Glutamatergic neuron (in vitro differentiated cells): ENCODE measurements at places on chromosomes 6 and 20.

DNA sequence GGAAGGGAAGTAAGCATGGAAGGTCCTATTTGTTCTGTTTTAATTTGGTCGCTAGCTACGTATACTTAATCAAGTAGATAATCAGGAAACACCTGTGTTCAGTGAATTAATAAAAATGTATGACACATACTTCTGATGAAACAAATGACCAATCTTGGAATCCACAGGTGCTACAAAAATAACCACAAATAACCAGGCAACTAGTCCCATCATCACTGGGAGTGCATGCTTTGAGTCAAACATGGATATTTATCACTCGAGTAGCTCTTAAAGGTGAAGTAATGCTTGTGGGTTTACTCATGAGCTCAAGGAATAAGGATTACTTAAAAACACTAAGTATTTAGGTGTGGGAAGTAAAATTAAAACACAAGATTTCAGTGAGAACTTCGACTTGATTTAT is 285.6 kb upstream of the ID4 start:
- no peak for DNase-seq

- DNase-seq = no peak
Measured at GRCh38 chr6:112594886-112595594, 247.9 kb downstream of the RFPL4B start.

DNA sequence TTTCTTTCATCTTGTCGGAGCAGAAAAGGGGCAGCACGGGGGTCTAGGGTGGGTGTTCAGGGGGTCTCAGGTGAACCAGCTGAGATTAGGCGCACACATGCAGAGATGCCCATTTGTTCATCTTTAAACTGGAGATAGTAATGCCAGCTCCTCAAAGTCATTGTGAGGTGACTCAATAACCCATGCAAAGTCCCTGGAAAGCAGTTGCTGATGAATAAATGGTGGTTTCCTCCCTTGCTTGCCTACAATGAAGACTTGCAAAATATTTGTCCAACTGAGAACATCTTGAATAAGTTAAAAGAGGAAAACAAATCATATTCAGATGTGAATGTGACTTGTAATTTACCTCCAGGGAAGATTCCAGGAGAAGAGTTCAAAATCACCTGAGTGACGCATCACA is 206.9 kb downstream of the LY86 start:
- DNase-seq = no peak

- DNase-seq = no peak
Measured at GRCh38 chr6:3669916-3670315, 81.6 kb downstream of the PXDC1 start.

GRCh38 chr20:61901392-61902220 is 164.1 kb downstream of the TAF4 start:
- DNase-seq = no peak

DNA sequence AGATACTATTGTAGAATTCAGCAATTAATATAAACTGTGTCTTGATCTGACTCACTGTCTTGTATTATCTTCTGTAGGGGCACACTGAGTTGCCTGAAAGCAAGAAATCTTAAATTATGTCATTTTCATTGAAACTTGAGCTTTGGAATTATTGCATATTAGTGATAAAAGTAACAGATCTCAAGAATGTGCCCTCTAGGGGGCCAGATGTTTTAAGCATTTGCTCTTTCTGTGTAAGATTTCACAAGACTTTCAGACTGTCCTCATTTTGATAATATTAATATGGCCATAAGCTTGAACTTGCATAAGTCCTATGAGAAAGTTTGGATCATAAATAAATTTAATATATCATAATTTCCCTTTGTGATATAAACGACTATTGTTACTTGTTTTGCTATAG is 55.5 kb upstream of the MYO6 start:
- DNase-seq = no peak

DNA sequence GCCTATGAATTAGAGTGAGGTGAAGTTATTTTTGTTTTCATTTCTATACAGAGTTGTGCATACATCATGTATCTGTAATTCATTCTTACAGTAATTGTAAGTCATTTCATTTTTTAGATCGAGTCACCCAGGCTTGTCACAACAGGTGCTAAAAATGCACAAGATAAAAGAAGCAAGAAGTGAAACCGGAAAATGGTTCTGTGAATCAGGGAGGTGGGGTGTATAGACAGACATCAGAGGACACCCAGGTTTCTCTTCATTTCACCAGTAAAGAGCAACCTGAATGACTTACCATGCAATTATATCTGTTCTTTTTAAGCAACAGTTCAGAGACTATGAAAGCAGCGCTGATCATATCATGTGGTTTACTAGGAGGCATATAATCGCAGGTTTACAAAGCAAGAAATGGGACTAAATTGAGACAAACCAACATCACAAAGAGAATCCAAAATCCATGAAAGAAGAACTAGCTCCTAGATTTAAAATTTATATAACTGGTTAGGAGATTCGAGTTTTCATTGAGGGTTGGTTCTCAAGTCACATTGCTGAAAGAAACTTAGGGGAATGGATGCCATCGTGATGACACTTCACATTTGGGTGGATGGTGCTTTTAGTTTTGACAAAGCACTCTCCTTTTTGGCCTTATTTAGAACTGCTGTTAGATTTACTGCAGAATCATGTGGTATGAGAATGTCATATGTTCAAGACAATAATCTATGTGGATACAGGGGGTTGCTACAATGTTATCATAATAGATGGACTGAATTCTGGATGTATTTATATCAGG is 27.9 kb upstream of the TBC1D7 start:
- DNase-seq = no peak

GRCh38 chr6:30394139-30394538 is 49.2 kb downstream of the RPP21 start:
- DNase-seq = no peak

DNA sequence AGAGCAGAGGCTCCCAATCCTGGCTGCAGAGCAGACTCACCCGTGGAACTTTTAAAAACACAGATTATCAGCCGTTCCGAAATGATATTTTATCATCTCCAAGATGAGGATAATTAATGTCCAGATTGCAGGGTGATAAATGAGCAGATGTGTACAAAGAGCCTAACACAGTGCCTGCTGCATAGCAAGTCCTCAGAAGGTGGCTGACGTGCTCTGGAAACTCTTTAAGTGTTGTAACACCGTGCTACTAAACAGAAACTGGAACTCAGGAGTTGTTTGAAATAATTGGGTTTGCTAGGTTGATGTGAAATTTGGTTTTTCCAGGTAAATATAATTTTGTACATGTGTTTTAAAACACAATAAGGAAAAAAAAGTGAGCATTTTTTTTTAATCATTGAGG is 118.0 kb downstream of the ARMC2 start:
- no peak for DNase-seq

DNA sequence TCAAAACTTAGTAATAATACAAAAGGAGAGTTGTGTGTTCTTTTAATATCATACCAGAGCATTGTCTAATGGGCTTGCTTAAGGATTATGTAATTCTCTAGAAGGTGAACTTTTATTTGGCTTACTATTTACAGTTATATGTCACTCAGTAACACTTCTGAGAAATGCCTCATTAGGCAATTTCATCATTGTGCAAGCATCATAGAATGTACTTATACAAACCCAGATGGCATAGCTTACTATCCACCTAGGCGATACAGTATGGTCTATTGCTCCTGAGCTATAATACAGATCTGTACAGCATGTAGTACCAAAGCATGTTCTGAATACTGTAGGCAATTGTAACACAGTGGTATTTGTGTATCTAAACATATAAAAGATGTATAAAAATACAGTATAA is 340.1 kb downstream of the PHF3 start:
- no peak for DNase-seq

GRCh38 chr6:102039441-102039840 is 645.9 kb downstream of the GRIK2 start:
- no peak for DNase-seq

DNA sequence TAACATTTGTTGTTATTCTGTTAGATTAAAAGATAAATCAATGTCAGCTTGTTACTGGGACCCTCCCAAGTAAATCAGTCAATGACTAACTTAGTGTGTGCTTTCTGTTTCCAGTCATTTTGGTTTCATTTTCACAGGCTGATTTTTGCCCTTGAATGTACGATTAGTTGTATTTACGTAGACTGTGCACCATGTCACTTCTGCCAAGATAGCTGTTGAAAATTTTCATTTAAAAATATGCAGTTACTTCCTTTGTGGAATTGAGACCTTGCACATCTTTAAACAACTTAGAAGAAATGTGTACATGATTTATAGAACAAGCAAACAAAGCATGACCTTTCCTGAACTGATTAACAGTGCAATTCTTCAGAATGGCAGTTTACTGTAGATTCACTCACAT is 944.8 kb upstream of the CITED2 start:
- no peak for DNase-seq

DNA sequence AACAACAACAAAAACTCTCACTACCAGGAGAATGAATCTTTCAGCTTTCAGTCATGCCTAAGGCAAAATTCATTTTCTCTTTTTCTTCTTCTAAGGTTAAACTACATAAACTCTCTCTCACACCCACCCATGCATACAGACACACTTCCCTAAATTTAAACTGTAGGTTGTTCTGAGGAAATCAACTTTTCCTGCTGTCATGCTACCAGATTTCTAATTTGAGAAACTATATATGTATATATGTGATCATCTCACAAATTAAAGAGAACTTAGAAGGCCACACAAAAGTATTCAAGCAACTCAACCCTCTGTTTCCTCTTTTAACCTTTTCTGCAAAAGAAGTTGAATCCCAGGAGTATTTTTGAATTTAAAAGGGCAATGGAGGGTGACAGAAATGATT is 532.5 kb downstream of the KIF16B start:
- no peak for DNase-seq

DNA sequence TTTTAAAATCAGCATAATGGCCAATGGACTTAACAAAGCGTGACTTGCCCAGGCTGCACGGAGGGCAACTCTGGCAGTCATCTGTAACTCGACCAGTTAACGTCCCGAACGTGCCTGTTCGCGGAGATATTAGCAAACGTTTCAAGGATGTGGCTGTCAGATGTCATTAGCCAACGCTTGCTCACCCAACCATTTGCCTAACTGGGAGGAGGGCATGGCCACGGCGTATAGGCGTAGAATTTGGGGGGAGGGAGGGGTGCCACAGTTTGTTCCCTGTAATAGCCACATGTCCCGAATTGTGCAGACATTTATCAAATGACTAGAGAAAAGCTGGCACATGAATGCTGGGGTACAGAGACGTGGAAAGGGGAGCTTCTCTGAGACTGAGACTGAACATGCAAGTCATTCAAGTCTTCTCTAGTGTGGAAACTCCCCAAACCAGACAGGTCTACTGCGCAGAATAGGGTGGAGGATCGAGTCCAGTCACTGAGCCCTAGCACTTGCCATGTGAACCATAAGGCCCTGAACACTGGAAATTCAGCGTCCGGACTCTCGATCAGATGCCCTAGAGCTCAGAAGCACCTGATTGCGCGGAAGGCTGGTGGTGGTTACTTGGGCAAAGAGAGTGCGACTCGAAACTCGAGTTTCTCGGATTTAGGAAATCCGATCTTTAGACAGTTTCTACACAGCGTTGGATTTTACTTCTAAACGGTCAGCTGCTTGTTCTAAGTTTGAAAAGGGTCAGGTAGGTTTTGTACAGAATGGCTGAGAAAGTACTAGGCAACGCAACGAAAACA is 32.6 kb downstream of the TFAP2B start:
- DNase-seq = no peak

DNA sequence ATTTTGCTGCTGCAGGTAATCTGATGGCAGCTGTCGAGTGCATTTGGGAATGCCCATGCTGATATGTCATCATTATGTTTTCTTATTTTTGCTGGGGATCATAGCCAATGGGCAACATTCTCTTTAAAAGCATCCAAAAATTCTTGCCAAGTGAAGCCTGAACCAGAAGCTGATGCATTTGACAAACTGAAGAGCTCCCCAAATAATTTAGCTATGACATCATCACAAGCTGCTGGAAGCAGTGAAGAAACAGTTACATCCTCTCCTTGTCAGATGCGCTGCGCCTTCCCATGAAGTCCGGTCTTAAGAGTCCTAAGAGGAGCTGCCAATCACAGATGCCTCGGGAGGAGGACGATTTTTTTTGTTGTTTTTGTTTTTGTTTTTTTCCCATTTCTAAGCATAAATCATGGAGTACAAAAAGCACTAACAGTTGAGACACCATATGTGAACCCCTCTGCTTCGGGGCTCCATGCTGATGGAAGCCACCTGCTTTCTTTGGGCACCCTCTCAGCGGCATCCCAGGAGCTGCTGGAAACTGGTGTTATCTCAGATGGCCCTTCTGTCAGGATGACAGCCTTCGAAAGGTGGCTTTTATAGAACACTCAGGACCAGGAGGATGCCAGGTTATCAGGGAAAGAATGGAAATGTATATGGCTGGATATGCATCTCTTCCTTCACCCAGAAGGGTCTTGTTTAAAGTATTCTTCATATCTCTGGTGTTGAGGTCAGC is 56.1 kb upstream of the FOXQ1 start:
- no peak for DNase-seq

DNA sequence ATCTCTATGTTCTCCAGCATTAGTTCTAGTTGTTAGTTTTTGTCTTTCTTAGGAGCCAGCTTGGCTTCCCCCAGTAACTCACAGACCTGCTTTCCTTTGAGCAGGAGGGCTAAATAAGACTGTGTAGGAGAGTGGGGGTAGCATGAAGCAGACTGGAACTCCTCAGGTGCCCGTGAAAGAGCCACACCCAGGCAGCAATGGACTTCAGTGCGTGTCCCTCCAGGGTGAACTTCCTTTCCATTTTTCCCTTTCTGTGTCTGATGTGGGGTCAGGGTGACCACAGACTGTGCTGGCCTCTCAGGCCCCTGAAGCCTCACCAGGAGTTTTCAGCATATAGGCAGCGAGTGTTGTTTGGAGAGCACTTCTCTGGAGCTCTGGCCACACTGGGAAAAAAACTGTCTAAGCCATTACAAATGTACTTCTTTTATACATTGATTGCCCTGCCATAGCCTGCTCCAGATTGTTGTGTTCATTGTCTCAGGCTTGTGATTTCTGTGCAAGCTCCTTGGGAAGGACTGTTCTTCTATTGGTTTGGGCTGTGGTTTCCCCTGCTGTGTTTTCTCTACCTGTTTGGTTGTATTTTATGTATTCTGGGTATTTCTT is 55.7 kb downstream of the SH3BGRL2 start:
- DNase-seq = no peak

GRCh38 chr6:29737707-29738630 is 14.7 kb downstream of the HLA-F start:
- DNase-seq = peak; percentile 71

DNA sequence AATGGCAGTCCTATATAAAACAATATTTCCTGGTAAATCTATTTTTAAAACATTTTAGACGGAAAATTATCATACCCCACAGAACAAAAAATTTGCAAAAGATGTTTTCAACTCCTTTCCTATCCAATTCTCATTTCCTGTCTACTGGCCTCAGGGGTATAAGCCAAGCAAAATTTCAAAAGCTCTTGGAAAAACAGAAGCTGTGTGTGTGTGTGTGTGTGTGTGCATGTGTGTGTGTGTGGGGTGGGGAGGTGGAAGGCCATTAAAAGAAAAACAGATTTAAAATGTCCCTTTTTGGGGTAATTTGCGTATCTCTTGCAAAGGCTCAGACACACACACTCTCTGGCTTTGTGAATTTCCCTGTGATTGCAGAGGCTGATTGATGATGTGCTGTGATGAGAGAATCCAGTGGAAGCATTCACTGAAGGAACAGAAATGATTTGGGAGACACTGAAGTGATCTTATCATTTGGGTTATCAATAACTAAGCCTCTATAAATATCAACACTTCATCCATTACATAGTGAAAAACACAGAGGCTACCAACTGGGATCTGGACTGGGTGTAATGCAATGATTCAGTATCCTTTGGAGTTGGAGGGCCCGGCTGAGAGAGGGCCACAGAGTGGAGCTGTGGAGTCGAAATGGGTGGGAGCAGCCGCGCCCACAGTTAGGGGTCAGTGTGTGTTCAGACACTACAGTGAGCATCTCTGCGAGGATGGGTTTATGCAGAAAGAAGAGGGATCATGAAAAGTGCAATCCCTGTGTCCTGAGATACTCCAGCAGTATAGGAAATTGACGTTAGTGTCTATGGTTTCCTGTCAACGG is 106.8 kb upstream of the PREP start:
- DNase-seq = no peak
